ENCODE measurements at places on chromosomes 4 and X. TPM values are rescaled to one million over a fixed set of nuclear protein-coding genes. Genes with fewer than 3 reads are reported as not detected.

The ANOS1 gene
- 0.54 TPM for total RNA-seq

The CENPVL1 gene
- not detected for total RNA-seq

The SATL1 gene
- not detected for total RNA-seq

The MID2 gene
- total RNA-seq, result 33.2 TPM

The NDP gene
- total RNA-seq, result 1.3 TPM

The MAGEH1 gene
- 22.4 TPM for total RNA-seq

The ZRSR2 gene
- 5.1 TPM for total RNA-seq

The FMR1NB gene
- not detected for total RNA-seq

The VCX3B gene
- not detected for total RNA-seq

The GAB1 gene
- total RNA-seq, result 9.4 TPM

The SPANXA1 gene
- not detected for total RNA-seq

The FAM241A gene
- 9.7 TPM for total RNA-seq

The UGT2B10 gene
- total RNA-seq, result not detected

The FGB gene
- total RNA-seq, result not detected

The MAGEA2 gene
- total RNA-seq, result not detected

The SORCS2 gene
- total RNA-seq, result under 0.01 TPM

The TMPRSS11D gene
- not detected for total RNA-seq

The PPP2R2C gene
- total RNA-seq, result 0.66 TPM

The LDB2 gene
- total RNA-seq, result 441 TPM

The DCLK2 gene
- total RNA-seq, result 2.2 TPM

The KLHL4 gene
- total RNA-seq, result 32.0 TPM

The ASMT gene
- total RNA-seq, result not detected

The SERTM2 gene
- not detected for total RNA-seq

The PWWP3B gene
- total RNA-seq, result not detected

The MND1 gene
- 2.4 TPM for total RNA-seq

The HSD17B13 gene
- total RNA-seq, result not detected

The FAM200B gene
- 13.0 TPM for total RNA-seq

The STEEP1 gene
- total RNA-seq, result 41.8 TPM

The VSIG4 gene
- total RNA-seq, result not detected

The ARHGAP6 gene
- 0.47 TPM for total RNA-seq

The PRKG2 gene
- total RNA-seq, result 0.09 TPM

The MAB21L2 gene
- total RNA-seq, result not detected

The L1CAM gene
- total RNA-seq, result 0.09 TPM

The SHOX gene
- total RNA-seq, result not detected

The TENM3 gene
- total RNA-seq, result 22.7 TPM

The FAM47E gene
- 0.18 TPM for total RNA-seq

The ZNF630 gene
- 0.54 TPM for total RNA-seq

The KLB gene
- under 0.01 TPM for total RNA-seq

The TMPRSS11B gene
- not detected for total RNA-seq

The STARD8 gene
- total RNA-seq, result 6.1 TPM

The ADH7 gene
- not detected for total RNA-seq

The TDO2 gene
- total RNA-seq, result not detected

The SULT1E1 gene
- total RNA-seq, result 8.5 TPM

The CTAG2 gene
- not detected for total RNA-seq

The ATP1B4 gene
- not detected for total RNA-seq

The ETDB gene
- not detected for total RNA-seq

The TMEM164 gene
- total RNA-seq, result 13.3 TPM

The ZFP92 gene
- total RNA-seq, result 0.90 TPM

The AWAT2 gene
- total RNA-seq, result under 0.01 TPM

The GLRA2 gene
- not detected for total RNA-seq

The SPANXB1 gene
- total RNA-seq, result not detected

The ARHGAP36 gene
- total RNA-seq, result 0.09 TPM

The C4orf50 gene
- total RNA-seq, result not detected

The SLC10A6 gene
- under 0.01 TPM for total RNA-seq

The LNX1 gene
- 1.0 TPM for total RNA-seq

The TNIP3 gene
- total RNA-seq, result 0.94 TPM

The FDCSP gene
- total RNA-seq, result not detected

The PCDH7 gene
- total RNA-seq, result 22.9 TPM

The PRMT9 gene
- 8.9 TPM for total RNA-seq
